Adrenal gland (tissue), 19 donors: ENCODE measurements at places on chromosomes 5 and 9. TPM values are rescaled to one million over a fixed set of nuclear protein-coding genes. Genes with fewer than 3 reads are reported as not detected.

The SPATA31C1 gene
- total RNA-seq, result not detected

The BAAT gene
- 0.55 TPM for total RNA-seq

The NIM1K gene
- 0.89 TPM for total RNA-seq

The DBH gene
- total RNA-seq, result 234 TPM

The CDC20B gene
- total RNA-seq, result not detected

The NSA2 gene
- 106 TPM for total RNA-seq

The CSNK1A1 gene
- 221 TPM for total RNA-seq

The SH3PXD2B gene
- total RNA-seq, result 55.1 TPM

DNA sequence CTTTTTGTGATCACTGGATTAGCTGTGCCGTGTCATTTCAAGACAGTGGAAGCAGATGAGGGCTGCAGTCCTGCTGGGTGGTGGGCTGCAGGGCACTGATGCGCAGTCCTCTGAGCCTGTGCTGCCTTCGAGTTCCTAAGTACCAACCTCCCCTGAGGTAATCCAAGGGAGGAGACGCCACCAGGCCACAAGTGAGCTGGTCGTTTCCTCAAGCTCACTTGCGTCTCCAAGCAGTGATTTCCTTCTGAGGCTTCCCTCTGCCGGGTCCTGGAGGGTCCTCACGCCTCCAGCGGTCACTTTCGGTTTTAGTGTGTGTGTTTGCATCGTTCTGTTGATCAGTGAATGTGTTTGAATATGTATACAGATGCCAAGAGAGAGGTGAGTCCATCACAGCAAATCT, 115.7 kb downstream of the TRIO start:
- no peak for DNase-seq

DNA sequence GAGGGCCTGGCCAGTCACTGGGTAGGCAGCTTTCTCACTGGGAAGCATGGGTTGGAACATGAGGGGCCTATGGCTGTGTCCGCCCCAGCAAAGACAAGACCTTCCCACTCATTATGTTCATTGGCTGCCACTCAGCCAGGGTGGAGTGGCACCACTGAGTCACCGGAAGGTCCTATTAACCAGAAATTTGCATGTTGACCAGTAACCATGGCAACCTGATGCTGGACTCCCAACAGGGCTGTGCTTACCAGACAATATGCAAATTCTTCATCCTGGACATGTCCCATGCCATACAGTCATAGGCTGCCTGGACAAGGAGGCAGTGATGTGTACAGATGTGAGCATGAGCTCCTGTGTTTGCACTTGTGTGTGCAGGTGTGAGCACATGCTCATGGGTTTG, 66.7 kb downstream of the PSD2 start:
- no peak for DNase-seq

- DNase-seq, result no peak
Observed at GRCh38 chr9:69186841-69187611, 12.9 kb downstream of the TJP2 start.

- no peak for DNase-seq
Observed at GRCh38 chr9:134040176-134040565, 14.9 kb downstream of the BRD3OS start.

DNA sequence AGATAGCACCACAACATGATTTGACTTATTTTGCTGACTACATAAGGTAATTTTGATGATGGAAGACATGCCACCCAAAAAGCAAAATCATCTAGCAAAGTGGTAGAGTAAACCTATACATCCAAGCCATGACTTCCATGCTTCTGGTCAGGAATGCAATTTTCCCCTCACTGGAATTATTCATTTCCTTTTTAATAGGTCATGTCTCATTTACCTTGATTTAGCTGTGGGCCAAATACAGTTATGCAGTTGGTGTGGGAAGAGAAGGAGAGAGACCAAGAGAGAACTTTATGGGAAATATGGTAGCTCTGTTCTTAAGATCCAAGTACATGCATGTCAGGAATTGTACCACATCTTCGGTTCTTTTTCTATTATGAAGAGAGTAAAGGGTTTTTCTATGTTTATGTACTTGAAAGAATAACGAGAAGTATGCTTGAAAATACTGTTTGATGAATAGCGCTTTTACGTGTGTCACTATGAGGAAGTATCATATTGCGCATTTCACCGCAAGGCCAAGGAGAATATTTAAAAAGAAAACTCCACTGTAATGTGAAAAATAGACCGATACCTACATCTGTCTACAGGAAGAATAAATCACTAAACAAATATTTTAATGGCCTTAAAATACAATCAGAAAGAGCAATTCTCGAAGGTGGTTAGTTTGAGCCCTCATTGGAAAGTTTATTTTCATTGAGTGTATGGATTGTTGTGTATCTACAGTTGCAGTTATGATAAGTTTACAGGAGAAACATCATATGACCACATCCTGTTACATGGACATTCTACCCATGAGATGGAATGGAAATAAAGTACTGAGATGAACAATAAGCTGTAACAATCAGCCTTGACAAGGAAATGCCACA, 134.0 kb downstream of the FOXD1 start:
- DNase-seq, result no peak

DNA sequence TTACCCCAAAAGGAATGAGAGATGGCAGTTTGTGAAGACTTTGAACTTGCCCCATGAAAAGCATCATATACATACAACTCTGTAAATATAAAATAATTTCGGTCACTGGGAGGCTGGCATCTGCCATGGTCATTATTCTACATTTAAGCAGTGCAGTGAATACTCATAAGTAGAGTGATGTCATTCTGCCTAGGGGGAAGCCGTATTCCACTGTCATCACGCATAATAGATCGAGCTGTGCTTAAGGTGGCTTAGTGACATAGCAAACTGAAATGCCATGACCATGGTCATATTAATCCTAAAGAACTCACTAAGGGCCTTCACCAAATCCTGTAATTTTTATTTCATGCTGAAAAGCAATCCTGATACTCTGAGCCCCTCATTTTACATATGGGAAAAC, 42.4 kb upstream of the NR4A3 start:
- no peak for DNase-seq

GRCh38 chr5:67795781-67796477, 419.6 kb upstream of the PIK3R1 start:
- no peak for DNase-seq

DNA sequence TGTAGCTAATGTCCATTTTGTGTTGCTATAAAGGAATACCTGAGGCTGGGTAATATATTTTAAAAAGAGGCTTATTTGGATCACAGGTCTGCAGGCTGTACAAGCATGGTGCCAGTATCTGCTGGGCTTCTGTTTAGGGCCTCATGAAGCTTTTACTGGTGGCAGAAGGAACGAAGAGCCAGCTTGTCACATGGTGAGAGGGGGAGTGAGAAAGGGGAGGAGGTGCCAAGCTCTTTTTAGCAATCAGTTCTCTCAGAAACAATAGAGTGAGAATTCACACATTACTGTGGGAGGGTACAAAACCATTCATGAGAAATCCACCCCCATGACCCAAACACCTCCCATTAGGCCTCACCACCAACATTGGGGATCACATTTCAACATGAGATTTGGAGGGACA, 340.9 kb downstream of the RASEF start:
- no peak for DNase-seq

DNA sequence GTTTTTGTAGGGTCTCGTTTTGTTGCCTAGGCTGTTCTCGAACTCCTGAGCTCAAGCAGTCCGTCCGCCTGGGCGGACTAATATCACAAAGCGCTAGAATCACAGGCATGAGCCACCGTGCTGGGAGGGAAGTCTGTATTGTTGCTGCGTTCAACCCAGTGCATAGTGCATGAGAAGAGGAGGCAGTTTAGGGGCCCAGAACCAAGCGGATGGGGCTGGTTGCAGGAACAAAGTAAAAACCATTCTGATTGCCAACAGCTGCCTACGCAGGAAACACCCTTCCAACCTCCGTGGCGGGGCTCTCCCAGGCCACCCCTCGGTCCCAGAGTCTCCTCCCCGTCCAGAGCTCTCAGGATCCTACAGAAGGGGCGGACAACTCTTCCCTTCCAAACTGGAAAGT, 87.1 kb downstream of the ANXA2R start:
- no peak for DNase-seq

DNA sequence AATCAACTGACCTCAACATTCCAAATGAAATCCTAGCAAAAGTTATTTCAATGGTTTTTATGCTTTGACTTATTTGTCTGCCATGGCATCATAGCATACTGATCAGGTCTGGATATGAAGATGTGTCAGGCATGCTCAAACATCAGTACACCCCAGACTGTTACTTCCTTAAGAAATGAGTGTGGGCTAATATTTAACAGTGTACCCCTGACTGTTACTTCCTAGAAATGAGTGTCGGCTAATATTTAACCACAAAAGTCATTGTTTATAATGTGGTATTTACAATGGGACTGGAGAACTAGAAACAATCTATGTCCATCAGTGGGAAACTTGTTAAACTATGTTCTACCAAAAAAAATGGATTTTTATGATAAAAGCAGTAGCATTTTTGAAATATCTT, 38.1 kb upstream of the HNRNPA0 start:
- DNase-seq, result no peak

DNA sequence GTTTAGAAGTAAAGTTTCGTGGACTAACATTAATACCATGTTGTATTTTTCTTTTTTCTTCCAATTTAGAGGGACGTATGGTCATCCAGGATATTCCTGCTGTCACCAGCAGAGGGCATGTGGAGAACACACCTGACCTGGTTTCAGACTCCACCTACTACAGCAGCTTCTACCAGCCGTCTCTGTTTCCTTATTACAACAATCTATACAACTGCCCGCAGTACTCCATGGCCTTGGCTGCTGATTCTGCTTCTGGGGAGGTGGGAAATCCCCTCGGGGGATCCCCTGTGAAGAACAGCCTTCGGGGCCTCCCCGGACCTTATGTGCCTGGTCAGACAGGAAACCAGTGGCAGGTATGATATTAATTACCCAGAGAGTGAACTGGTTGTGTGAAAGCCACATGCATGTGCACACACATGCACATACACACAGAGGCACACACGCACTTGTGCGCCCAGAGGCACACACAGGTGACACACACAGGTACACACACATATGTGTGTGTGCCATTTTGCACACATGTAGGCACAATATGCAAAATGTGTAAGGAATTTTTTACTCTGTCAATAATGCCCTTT, 52.4 kb downstream of the DMRT1 start:
- DNase-seq, result peak; percentile 61

GRCh38 chr5:39475159-39475571, 50.4 kb upstream of the DAB2 start:
- no peak for DNase-seq

GRCh38 chr9:77498891-77499290, 149.2 kb downstream of the GNA14 start:
- no peak for DNase-seq

- DNase-seq, result no peak
Observed at GRCh38 chr9:88460587-88461332, 72.5 kb downstream of the SPIN1 start.

- no peak for DNase-seq
Observed at GRCh38 chr9:84542554-84542953, 127.0 kb upstream of the NTRK2 start.

DNA sequence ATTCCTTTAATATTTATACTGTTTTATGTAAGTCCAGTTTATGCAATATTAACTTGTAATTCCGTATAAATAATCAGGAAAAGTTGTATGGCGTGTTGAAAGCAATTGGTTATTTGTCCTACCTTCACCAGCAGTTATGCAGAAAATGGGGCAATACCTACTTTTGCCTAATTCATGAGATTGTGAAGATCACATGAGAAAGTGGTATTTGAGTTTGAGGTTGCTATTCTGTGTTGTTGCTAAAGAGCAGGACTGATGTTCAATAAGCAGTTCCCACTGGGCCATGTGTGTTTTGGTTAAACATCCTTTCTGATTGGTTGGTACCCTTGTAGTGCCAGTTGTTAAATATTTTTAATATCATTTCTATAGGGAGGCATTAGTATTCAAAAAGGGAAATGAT, 3.2 kb downstream of the TGFBR1 start:
- DNase-seq, result no peak

- no peak for DNase-seq
Observed at GRCh38 chr5:148033134-148033533, 30.6 kb upstream of the SPINK5 start.

DNA sequence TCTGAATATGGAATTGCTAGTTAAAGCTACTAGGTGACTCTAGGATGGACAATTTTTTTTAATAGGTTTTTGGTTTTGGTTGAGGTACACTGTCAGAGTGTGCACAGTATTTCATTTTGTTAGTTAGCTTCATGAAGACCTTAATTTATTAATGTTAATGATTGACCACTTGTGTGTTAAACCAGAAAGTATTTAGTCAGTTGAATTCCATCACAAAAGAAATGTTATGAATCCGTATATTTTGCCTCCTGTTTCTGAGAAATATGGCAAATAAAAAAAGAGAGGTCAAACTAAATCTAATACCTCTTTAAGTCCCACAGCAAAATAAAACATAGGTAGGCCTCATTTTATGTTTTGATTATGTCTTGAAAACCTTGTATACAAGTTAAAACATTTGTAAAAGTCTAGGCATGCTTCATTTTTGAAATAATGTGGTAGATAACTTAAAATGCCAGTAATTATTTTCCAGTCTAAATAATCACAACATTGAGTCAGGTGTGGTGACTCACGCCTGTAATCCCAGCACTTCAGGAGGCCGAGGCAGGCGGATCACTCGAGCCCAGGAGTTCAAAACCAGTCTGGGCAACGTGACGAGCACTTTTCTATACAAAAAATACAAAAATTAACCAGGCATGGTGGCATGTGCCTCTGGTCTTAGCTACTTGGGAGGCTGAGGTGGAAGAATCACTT, 50.8 kb downstream of the ITGA1 start:
- DNase-seq, result peak; percentile 59

DNA sequence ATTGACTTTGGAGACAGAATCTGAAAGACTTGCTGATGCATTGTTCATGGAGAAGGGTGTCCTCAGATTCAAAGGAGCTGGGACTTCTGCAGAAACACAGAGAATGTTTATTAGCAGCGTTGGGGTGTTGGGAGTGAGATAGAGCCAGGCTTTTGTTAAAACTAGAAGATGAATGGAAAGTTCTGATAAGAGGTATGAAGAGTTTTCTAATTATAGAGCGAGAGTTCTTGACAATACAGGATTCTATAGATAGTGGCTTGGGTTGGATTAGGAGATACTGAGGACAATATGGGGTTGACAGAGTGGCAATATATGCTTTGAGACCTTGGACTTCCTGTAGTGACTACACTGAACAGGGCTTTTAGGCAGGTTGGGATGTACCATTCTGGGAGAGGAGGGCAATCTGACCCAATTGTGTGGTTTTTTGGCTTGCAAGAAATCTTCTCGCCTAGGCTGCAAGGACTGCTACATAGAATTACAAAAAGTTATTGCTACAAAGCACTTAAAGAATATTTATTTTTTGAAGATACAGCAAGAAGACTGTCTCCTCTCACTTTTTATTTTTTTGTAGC, 83.1 kb downstream of the FER start:
- no peak for DNase-seq

DNA sequence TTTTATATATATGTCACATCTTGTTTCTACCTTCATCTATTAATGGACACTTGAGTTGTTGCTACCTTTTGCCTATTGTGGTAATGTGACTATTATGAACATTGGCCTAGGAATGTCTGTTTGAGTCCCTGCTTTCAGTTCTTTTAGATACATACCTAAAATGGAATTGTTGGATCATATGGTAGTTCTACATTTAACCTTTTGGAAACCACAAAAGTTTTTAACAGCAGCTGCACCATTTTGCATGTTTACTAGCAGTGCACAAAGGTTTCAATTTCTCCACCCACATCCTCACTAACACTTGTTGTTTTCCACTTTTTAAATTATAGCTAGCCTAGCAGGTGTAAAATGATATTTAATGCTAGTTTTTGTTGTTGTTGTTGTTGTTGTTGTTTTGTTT, 88.4 kb downstream of the GALNT10 start:
- no peak for DNase-seq
